ENCODE measurements at places on chromosomes 6 and 20.

DNA sequence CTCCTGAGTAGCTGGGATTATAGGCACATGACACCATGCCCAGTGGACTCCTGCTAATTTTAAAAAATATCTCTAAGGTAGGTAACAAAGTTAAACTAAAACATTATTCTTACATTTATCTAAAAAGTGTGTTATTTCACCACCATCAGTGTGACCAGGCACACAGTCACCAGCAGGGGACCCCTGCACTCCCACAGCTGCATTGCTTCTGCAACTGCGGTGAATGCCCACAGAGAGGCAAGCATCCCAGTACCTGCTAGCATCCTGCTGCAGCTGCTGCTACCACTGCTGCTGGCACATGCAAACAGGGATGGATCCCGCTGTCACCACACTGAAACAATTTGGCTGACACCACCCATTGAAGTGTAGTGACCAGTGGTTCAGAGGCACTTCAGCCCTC, 21.9 kb upstream of the EPB41L2 start:
- DNase-seq = no peak

- no peak for DNase-seq
Measured at GRCh38 chr6:127279815-127280214, 13.2 kb downstream of the RNF146 start.

- DNase-seq = no peak
Measured at GRCh38 chr6:37669306-37669705, 28.4 kb downstream of the MDGA1 start.

- no peak for DNase-seq
Measured at GRCh38 chr20:49790077-49790798, 22.4 kb upstream of the SLC9A8 start.

- no peak for DNase-seq
Measured at GRCh38 chr20:38143646-38144554, 21.2 kb downstream of the TGM2 start.

DNA sequence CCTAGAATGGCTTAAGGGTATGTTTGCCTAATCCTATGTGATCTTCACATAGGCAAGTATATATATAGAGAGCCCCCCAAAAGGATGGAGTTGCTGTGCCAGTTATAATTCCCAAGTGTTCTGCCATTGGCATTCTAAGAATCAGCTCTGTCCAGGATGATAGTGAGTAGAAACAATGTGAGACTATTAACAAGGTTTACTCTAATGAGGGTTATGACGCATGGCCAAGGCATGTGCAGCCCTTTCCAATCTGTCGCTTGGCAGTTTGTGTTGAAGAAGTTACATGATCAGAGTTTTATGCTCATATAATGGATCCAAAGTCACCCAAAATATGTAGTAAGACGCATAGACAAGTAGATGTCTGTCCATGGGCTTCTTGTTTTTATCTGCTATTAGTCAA, 33.6 kb downstream of the VGLL2 start:
- DNase-seq = no peak

DNA sequence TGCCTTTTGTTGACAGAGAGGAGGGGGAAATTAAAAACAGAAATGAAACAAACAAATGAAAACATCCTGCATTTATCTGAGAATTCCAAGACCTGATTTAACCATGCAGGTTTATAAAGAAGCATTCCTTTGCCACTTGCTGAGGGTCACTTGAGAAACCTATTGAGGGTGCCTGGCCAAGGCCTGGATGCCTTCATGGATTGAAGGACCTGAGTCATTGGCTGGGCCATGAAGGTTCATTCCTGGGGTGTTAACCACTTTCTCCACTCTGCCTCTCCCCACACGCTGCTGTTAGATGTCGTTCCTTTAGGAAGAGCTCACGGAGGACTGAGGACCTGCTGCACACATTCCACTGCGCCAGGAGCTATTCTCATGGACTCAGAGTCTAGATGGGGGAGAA, 49.7 kb downstream of the DAAM2 start:
- no peak for DNase-seq

- no peak for DNase-seq
Measured at GRCh38 chr6:102488729-102489128, 1095.2 kb downstream of the GRIK2 start.

DNA sequence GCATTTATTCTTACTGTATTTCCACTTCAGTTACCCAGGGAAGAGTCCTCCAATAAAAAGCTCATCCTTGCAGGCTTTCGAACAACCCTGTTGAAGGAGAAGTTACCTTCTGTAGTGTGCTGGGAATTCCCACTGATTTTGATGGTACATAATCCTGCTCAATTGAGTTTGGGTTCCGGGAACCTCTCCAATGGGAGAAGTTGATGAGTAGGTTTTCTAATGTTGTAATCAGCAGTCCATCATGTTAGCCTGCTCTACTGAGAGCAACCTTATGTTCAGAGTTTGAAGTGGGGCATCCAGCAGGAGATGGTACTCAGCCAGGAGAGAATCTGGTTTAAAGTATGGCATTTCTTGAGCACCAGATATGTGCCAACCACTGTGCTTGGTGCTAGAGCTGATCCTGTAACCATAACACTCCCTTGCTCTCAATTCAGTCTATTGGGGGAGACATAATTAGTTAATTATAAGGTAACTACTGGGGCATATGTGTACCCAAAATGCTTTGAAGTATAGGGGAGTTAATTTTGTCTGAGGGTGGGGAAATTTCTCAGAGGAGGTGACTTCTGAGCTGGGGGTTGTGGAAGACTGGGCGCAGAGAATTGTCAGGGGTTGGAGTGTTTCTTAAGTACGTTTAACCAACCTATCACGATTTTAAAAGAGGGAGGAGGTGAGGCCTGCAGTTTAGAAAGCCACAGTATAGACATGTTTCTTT, 2.1 kb downstream of the TOP1 start:
- no peak for DNase-seq

- DNase-seq = no peak
Measured at GRCh38 chr6:34638834-34639736, 57.5 kb downstream of the ILRUN start.

- DNase-seq = no peak
Measured at GRCh38 chr6:122400121-122400450, 634 bp downstream of the HSF2 start.

DNA sequence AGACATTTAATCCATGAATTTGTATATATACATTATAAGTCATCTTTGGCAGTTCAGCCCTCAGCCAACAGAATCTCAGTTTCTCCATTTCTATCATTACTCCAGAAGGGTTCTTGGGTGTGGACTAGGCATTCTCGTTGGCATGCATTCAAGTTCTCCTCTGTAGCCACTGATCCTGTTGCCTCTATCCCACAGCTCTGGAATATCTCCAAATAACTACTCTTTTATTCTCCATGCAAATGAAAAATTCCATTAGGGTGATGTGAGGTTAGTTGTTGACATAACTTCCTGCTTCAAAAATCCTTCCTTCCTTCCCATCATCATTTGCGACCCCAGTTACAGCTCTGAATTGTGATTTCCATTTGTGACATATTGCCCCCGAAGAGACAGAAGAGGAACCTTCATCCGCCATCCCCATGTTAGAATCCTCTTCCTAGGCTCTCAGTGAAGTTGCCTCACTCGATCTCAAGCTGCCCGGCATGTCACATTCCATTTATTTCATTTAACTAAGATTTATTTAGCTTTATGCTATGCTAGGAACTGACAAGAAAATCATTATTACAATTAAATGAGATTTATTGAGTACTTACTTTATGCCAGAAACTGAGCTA, 93.7 kb upstream of the EDN1 start:
- DNase-seq = no peak

GRCh38 chr20:23687986-23688385, 852 bp downstream of the CST4 start:
- no peak for DNase-seq

GRCh38 chr6:81897793-81898192, 145.3 kb upstream of the TENT5A start:
- DNase-seq = no peak

GRCh38 chr20:36541227-36541767, at the start of gene MYL9:
Gene MYL9 (plus strand): TSS chr20:36541519. CDS start chr20:36544885, 3,366 bp downstream.
- no peak for DNase-seq

- no peak for DNase-seq
Measured at GRCh38 chr6:158715330-158716311, 65.8 kb downstream of the SYTL3 start.

- no peak for DNase-seq
Measured at GRCh38 chr20:17556837-17557674, 12.8 kb upstream of the DSTN start.

DNA sequence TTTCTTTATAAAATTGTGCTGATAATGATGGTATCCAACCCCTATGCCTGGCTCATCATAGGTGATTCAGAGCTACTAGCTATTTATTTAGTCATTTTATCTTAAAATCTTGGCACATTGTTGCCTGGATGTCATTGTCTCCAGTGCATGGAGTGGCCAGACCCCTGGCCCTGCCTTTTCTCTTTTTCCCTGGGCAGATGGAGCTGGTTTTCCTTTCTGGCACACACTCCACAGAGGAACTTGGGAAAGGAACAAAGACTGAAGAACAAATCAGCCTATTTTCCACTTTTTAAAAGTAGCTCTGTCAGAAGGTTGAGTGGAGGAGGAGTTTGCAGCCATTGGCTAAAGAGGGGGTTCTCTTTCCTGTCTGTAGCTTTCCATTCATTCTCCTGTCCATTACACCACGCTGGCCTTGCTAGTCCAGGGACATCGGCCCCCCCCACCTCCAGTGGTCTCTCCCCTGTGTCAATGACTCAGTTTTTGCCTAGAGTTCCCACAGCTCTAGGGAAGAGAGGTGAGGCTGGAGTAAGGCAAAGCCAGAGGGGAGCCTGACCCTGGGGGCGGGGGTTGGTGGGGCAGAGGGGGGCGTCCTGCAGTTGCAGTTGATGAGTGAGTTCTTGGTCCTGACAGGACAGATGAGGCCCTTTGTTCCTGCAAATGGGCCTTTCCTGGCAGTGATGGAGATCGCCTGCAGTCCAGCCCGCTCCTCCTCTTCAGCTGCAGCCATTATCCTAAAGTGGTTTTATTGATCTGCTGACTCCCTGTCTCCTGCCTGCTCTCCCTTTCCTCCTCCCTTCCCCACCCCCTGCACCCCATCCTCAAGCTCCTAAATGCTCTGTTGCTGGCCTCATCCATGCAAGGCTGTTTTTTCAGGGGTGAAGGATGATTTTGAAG, 774.5 kb downstream of the DHX35 start:
- no peak for DNase-seq

DNA sequence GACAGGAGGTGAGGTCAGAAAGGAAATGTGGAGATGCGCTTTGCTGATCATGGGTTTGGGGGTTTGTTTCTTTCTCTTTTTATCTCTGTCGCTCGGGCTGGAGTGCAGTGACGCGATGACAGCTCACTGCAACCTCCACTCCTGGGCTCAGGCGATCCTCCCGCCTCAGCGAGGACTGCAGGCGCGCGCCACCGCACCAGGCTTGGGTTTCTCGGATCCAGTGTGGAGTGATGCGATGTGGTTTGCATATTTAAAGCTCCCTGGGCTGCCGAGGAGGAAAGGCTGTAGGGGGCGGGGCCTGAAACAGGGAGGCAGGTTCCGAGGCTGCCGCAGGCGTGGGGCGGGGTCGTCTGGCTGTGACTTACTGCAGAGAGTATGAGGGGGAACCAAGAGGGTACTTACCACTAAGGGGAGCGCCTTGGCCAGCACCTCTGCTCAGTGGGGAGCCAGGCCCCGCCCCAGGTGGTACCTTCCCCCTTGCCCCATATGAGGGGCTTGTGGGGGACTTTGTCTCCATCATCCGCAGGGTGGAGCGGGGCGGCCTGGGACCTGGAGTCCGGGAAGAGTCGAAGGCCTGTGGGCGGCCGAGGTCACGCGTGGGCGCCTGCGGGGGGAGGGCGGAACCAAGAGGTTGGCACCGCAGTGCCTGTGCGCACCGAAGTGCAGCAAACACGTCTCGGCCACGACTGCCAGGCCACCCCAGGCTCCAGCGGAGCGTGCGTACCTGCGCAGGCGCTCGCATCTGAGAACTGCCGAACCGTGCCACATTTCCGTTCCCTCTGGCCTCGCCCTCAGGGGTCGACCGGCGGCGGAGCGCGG, 12.7 kb upstream of the BAK1 start:
- DNase-seq = no peak

- DNase-seq = no peak
Measured at GRCh38 chr6:163926642-163927041, 512.1 kb downstream of the QKI start.

Data from brain pericyte (primary cell).